ENCODE measurements at places on chromosomes 1 and 21. TPM values are rescaled to one million over a fixed set of nuclear protein-coding genes. Genes with fewer than 3 reads are reported as not detected.

- no peak for DNase-seq
Measured at GRCh38 chr1:107228704-107229371, 88.0 kb downstream of the NTNG1 start.

- DNase-seq, result no peak
Measured at GRCh38 chr1:236159704-236160539, 17.6 kb downstream of the GPR137B start.

MAB21L3 gene
- polyA plus RNA-seq, result 0.38 TPM

GRCh38 chr1:151282883-151283725 is 1.0 kb downstream of the ZNF687 start:
- DNase-seq, result peak; percentile 14

DNA sequence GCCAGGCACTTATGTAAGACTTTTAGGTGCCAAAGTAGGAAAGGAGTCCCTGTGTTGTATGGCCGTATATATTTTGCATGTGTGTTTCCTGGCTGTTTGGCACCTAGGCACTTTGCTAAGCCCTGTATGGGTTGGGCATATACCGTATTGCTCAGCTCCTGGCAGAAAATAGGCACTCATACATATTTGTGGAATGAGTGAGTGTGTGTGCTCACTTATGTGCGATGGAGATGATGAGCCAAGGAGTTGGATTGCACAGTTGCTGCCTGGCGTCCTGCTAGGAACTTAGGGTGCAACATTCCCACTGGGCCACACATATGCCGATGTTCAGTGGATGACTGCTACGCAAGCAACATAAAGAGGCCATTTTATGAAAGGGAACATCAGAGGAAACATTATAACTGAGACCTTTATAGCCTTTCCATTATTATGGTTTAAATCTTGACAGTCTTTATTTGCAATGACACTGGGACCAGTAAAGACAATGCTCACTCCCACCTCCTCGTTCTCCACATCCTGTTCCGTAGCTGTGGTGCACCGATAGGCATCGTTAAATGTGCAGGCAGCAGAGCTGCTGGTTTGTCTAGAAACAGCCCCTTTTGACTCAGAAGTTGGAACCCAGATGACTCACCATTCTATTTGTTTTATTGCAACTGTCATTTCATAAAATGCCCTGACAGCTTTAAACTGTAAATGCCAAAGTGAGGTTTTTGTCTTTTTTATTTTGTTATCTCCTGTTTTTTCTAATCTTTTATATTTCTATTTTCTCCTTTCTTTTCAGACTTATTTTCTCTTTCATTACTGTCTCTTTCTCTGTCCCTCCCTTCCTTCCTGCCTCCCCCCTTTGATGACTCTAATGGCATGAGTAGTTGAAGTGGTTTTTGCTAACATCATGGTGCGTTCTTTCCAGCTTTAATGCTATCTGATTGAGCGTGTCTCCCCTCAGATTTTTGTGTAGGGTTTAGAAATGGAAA is 36.1 kb downstream of the PEX14 start:
- no peak for DNase-seq

HUNK gene
- 16.3 TPM for polyA plus RNA-seq

DNA sequence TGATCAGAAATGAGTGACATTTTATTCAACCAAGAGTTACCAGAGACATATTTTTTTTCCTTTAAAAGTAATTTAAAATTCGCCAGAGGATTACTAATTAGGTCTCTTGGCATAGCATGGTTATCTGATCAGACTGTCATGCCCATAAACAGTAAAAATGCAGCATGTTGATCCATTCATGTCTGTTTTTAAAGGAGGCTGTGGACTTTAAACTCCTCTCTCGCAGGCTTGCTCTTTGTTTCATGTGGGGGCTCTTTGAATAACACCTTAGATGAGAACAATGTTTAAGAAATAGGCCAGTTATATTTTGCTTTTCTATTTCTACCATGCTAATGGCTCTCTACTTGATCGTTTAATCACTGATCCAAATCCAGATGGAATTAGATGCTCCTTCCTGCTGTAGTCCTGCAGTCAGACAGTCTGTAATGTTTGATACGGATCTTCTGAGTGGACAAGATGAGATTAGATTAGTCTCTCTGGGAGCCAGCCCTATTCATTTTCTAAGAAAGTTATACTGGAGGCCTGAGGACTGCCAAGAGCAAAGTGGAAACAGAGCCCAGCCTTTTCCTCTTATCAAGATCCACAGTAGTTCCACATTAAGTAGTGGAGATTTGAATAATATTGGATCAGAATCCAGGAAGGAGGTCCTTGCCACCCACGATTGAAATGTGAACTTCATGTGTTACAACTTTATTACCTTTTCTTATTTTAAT is 197.4 kb downstream of the HS2ST1 start:
- no peak for DNase-seq

PTPN14 gene
- 36.6 TPM for polyA plus RNA-seq

TRAF5 gene
- polyA plus RNA-seq, result 14.9 TPM

DNA sequence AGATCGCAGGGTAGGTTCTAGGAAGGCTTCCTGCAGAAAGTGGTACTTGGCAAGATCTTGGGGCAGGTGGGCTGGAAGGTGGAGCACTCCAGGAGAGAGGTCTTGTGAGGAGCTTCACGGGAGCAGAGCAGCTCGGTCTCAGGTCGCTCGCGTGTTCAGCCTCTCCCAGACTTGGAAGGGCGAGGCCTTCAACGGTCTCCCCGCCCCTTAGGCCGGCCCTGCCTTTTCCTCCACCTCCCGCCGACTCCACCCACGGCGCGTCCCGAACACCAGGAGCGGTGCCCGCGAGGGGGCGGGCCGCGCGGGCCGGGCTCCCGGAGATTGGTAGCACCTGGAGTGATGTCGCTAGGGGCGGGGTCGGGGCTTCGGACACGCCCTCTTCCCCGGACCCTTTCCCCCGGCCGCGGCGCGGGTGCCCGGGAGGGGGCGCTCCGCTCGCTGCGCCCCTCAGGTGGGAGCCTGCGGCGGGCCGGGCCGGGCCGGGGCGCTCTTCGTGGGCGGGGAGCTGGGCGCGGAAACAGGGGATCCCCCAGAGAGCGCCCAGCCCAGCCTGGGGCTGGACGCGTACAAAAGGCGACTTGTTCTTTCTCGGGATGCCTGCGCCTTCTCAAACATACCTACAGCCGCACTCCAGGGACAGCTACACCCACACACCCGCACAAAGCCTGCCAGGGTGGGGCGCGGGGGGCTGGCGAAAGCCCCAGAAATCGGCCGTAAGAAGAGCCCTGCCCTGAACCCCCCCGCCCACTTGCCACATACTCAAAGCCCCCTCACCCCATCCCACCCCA is 35.5 kb downstream of the AHDC1 start:
- no peak for DNase-seq

GRCh38 chr1:114756009-114756892 is 1.5 kb downstream of the CSDE1 start:
- DNase-seq, result no peak

Measured in left renal pelvis (tissue), 4 donors.